Skin of body (tissue), 3 donors: ENCODE measurements at places on chromosomes 16 and 17. TPM values are rescaled to one million over a fixed set of nuclear protein-coding genes. Genes with fewer than 3 reads are reported as not detected.
A peak's percentile ranks its signal among the peaks of the same experiment; 100 is the strongest.

GRCh38 chr17:80265205-80266068 is 4.8 kb downstream of the RNF213 start:
- no peak for DNase-seq

GRCh38 chr17:64749306-64749705 is 87.2 kb upstream of the SMURF2 start:
- peak; percentile 14 for DNase-seq

DNA sequence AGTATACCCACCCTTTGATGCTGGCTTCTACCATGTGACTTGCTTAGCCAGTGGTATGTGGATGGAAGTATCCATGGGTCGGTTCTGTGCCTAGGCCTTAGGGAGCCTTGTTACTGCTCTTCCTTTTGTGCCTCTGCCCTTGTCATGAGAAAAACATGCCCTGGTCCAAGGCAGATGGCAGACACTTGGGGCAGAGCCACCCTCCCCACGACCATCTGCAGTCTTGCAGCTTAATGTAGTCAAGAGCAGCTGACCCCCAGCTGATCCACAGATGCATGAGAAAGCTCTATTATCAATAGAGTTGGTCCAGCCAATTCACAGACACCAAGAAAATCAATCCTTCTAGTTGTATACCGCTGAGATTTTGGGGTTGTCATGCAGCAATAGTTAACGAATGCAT is 95.7 kb downstream of the SLC39A11 start:
- DNase-seq = no peak

DNA sequence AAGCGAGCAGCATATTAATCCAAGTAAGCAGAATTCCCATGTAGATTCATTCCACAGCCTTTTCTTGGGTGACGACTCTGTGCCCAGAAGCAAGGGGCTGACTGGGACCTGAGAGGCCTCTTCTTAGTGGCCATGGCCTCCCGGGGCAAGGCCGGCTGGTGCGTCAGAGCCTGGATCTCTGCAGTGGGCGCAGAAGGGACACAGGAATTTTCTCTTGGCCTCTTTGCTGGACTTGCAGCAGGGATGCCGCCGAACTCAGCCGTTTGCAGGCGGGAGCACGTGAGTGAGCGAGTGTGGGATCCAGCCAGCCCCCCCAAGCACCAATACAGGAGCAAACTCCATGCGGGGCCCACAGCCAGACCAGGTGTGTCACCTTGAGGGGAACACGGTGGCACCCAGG is 151.8 kb downstream of the RPTOR start:
- DNase-seq = no peak

DNA sequence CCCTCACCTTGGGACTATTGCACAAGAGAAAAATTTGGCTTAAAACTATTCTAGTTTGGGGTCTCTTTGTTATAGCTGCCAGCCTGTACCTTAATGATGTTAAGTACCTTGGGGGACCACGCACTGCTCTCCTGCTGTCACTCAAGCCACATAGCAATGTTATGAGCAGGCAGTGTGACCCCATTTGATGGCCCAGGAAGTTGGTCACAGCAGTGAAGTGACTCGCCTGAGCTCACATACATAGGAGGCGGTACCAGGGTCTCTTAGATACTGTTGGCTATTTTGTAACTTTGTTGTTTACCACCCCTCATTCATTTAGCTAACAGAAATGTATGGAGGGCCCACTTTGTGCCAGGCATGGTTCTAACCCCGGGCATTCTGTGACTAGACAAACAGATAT is 16.4 kb downstream of the KCNG4 start:
- DNase-seq = no peak

DNA sequence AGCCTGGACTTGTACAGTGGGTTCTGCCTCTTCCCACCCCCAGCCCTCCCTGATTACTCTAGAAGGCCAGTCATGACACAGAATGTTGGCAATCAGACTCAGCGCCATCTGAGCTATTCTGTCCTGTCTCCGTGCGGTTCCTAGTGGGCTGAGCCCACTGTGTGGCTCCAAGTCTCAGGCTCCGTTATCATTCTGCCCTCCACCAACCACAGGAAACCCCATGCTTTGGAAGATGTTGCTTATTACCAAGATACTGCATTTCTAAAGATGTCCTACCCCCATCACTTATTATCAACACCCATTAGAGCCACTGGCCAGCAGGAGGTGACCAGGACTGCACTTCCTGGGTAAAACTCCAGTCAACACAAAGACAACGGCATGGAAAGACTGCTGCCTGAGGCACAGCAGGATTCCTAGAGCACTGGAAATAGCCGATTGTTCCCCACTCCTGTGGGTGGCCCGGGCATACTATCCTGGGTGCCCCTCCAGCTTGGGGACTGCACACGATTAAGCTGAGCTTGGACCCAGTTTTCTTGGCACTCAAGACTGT is 133.6 kb downstream of the AATF start:
- DNase-seq = no peak

GRCh38 chr17:81703747-81704654 is 834 bp downstream of the MRPL12 start:
- DNase-seq = no peak

DNA sequence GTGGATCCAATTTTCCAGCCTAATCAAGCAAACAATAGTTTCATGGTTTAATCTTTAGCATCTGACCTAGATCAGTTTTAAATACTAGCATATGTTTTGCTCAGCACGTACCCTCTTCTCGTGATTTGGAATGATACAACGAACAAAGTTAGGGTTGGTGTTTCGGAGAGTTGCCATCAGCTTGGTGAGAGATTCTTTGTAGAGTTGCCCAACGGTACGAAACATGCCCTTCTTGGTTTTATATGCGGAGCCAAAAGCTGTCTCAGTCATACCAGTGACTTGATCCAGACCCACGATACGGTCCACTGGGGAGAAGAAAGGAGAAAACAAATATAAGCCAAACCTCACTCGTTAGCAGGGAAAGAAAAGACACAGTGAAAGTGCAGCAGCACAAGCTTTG is 85.3 kb downstream of the NDEL1 start:
- DNase-seq = no peak

DNA sequence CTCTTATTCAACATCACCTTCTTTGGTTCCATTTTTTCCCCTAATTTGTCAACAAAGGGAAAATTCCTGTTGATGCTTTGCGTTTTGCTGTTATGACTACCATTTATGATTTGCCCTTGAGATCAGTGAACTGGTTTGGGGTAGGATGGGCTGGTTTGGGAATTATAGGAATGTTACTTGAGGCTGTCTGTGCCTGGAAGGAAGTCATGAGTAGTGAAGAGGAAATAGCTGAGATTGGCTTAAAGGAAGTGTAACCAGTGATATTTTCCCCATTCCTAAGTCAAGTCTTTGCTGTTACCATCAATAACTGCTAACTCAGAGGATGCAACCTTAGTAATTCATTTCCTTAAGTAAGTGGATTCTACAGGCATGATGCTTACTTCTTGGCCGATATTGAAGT is 179.2 kb downstream of the MAP2K6 start:
- no peak for DNase-seq

DNA sequence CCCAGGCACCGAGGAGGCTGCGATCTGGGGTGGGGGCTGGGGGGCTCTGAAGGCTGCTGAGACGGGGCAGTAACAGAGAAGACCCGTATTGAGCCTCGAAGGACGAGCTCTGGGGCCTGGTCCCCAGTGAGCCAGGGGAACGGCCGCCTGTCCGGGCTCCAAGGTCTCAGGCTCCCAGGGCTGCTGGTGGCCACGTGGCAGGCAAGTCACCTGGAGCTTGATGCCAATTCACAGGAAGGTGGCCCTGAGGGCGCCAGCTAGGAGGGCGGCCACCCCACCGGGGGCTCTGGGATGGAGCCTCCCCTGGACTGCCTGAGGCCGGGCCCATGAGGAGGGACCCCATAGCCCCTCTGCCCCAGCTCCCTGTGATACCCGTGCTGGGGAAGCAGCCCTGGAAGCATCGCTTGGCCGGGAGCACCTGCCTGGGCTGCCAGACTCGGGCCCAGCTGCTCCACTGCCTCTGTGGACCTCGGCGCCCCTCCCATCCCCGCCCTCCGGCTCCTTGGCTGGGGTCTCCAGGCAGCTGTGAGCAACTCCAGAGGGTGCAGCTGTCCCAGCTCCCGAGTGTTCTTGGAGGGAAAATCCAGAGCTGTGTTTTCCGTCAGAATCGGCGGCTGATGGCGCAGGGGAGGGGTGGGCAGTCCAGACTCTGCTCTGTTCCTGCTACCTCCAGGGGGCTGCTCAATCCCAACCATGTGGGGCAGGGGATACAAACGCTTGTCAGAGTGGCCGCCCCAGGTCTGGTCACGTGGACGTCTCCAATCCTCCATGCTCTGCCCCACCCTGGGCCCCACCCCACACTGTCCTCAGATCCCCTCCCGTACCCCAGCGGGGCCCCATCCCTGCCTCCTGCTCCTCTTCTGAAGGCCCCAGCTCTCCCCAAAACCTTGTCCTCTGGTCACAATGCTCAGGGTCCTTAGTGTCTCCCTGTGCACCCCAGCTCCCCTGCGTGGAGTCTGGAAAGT is 67.2 kb upstream of the GNG13 start:
- no peak for DNase-seq

- DNase-seq = no peak
Observed at GRCh38 chr16:51699686-51700396, 548.8 kb upstream of the SALL1 start.

DNA sequence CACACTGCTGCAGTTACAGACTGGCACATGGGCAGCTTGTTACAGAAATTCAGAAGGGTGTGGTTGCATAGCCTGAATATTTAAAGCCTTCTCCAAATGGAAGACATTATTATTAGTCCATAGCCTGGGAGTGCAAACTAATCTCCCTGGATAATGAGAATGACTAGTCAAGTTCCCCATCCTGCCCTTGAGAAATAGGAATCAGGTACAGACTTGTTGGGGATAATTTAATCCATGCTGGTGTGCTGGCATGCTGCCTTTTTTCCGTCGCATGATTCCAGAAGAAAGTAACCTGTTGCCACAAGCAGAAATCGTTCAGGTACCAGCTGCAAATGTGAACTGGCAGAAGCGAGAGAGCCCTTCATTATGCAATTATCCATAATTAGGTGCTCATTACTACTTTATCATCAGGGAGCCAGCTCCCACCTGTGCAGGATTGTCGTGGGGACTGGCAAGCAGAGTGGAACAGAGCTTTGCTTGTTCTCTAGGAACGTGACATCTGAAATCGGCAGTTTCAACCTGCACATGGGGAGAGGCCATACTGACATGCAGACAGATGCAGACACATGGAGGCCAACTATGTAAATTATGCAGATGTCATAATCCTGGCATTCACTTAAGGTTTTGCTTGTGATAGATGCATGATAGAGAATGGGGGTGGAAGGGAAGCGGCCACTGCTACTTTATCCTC is 419.4 kb downstream of the PMP22 start:
- DNase-seq = no peak

- no peak for DNase-seq
Observed at GRCh38 chr17:82171750-82172375, 40.8 kb downstream of the CCDC57 start.

DNA sequence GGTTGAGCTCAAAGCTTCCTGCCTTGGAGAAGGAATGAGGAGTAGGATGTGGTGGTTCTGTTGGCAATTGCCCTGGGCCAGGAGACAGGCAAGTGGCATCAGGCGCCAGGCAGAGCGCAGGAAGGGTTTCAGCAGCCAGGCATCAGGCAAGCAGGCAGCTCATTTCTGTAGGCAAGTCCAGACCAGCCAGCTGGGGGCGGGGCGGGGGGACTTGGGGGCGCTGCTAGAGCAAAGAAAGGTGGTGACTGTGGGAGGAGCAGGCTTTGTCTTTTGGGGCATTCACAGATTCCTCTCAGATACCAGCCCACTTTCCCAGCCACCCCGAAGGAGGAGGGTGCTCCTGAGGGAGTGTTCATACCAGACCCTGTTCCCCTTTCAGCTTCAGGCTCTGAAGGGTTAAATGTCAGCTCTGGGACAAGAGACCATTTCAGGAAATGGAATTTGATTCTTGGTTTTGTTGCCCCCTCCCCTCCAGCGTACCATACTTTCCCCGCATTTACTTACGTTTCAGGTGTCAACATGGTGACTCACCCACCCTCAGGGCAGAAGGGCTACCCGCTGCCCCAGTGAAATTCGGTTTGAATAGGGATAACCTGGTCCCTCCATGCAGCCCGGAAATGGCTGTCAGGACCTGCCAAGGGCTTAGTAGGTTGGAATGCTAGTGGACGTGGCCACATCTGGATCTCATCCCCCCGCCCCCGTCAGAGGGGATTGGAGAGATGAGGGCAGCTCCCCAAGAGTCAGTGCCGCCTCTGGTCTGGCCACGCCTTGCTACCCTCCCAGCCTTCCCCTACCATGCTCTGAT is 13.2 kb downstream of the NGFR start:
- no peak for DNase-seq

GRCh38 chr16:51012396-51012795 is 138.7 kb downstream of the SALL1 start:
- DNase-seq = no peak

DNA sequence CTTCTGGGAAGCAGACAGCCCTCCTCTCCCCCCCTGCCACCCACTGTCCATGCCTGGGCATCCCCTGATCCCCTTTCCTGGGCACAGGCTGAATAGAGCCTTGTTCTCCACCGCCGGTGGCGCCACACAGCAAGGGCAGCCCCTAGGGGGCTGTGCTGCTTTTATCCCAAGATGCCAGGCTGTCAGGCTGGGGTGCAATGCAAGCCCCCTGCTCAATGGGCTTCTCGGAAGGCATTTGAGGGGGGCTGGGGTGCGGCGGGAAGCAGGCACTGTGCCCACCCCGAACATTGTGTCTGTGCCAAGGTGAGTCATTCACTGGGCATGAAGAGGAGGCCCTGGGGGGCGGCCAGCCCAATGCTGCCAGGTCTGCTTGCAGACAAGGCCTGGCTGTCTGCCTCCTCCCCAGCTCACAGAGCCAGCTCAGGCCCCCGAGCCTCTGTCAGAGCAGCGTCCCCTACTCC is 1.5 kb upstream of the GFAP start:
- no peak for DNase-seq

- no peak for DNase-seq
Observed at GRCh38 chr16:6125483-6126259, 1028.1 kb upstream of the EEF2KMT start.

SOCS3 gene
- 23.7 TPM for total RNA-seq

TBC1D3 gene
- total RNA-seq = not detected

SPHK1 gene
- 4.1 TPM for total RNA-seq

HSD11B2 gene
- total RNA-seq = 7.5 TPM

TPSG1 gene
- not detected for total RNA-seq

MT1A gene
- total RNA-seq = 1.4 TPM

GLYR1 gene
- 35.1 TPM for total RNA-seq

ARL5C gene
- total RNA-seq = not detected
